ENCODE measurements at places on chromosomes 6 and 20. TPM values are rescaled to one million over a fixed set of nuclear protein-coding genes. Genes with fewer than 3 reads are reported as not detected.
A peak's percentile ranks its signal among the peaks of the same experiment; 100 is the strongest.

DNA sequence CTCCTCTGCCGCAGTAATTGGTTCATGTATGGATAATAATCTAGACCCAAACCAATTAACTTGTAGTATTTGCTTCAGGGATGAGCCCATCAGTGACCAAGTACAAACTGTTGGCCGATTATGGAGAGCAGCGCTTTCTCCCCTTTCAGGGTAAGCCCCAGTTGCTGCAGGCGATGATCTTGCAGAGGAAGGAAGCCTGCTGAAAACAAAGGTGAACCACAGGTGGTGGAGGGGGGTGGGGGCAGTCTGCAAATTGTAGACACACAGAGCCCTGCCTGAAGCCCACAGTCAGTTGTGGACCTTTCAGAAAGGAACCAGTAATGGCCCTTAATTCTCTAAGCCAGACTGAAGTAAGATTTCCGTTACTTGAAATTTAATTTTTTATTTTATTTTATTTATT lies 167.9 kb upstream of the JARID2 start:
- no peak overlapping the region for H3K4me3 ChIP-seq
- H3K36me3 ChIP-seq: no peaks in the 10 kb centered on the region
- H3K27me3 ChIP-seq: no peaks in the 10 kb centered on the region
- no peaks in the 10 kb centered on the region for H3K4me1 ChIP-seq
- H3K27ac ChIP-seq: no peak overlapping the region

GRCh38 chr20:19699180-19699971 lies 58.7 kb upstream of the RIN2 start:
- no peaks in the 10 kb centered on the region for H3K4me1 ChIP-seq
- H3K4me3 ChIP-seq: no peak overlapping the region
- no peaks in the 10 kb centered on the region for H3K27me3 ChIP-seq
- no peak for DNase-seq

DNA sequence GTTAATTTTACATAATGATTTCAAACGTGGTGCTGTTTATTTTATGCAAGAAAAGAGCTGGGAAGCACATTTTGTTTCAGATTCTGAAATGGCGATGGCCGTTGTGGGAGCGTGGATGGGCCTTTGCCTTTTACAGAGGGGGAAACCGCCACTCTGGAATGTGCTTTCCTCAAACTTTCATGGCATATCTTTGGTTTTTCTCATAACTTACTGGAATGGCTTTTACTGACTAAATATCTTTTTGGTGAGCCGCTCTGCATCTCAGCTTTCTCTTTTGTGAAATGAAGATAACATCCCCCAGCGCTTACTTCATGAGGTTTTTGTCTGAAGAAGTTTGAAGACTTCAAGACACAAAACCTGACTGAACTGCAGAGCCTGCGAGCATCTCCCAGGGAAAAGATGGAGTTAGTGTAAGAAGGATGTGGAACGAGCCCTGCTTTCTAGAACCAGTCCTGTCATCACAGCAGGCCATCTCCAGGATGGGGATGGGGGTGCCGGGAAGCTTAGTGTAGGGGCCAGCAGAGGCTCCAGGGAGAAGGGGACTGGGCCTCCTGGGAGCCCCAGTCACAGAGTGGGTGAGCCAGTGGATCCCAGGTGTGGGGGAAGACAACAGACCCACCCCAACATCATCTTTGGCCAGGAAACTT lies 61.8 kb upstream of the TIAM2 start:
- H3K4me3 ChIP-seq: no peak overlapping the region
- H3K27me3 ChIP-seq: no peaks in the 10 kb centered on the region
- H3K27ac ChIP-seq: no peak overlapping the region
- H3K36me3 ChIP-seq: no peaks in the 10 kb centered on the region

DNA sequence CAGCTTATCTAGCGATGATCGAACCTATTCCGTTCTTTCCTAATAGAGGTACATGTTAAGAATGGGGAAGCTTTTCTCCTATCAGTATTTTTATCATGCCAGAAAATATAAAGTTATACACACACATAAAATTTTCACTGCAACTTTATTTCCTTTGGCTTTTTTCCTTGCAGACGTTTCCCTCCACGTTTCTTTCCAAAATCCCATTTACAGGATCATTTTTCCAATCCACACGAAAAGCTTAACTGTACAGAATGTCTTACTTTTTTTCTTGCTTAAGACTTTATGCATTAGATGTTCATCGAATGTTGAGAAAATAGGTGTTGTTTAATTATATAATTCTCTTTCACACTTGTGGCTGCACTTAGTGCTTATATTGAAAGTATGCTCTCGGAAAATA lies 62.9 kb upstream of the HDGFL1 start:
- DNase-seq: no peak
- H3K27ac ChIP-seq: no peak overlapping the region
- H3K4me3 ChIP-seq: no peak overlapping the region
- H3K27me3 ChIP-seq: no peaks in the 10 kb centered on the region

DNA sequence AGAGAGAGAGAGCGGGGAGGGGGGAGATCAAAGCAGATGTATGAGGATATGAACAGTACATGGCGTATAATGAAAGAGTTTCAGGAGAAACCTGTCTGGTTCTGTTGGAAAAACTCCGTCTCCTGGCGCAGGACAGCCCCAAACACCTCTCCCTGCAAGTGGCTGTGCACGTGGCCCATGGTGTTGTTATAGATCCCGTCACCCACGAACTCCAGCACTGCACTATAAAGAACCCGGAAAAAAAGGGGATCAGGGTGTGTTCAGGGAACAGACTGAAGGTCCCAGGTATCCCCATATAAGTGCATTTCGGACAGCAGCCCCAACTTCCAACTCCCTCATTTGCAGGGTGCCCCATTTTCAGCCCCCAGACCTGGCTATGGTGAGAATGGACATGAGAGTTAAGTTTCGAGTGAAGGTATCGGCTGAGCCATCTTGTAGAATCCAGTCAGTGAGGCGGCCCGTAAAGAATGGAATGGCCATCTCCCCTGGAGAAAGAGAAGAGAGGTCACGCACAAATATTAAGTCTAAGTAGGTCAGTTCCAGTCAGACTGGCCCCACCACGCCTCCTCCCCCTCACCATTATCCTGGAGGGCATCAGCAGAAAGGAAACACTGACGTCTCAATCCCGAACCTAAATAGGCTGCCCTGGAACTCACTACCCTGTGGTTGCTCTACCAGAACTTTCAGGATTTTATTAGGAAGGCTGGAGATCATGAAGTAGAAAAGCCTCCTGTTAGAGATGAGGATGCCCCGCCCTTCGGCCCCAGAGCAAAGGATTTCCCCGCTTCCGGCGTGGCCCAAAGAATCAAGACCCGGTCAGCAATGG lies 1.3 kb downstream of the TAP1 start:
- H3K4me1 ChIP-seq: peaks cover 10% of the 10 kb centered on the region
- H3K4me3 ChIP-seq: peak overlapping the region; percentile 94
- peak overlapping the region; percentile 98 for H3K27ac ChIP-seq

DNA sequence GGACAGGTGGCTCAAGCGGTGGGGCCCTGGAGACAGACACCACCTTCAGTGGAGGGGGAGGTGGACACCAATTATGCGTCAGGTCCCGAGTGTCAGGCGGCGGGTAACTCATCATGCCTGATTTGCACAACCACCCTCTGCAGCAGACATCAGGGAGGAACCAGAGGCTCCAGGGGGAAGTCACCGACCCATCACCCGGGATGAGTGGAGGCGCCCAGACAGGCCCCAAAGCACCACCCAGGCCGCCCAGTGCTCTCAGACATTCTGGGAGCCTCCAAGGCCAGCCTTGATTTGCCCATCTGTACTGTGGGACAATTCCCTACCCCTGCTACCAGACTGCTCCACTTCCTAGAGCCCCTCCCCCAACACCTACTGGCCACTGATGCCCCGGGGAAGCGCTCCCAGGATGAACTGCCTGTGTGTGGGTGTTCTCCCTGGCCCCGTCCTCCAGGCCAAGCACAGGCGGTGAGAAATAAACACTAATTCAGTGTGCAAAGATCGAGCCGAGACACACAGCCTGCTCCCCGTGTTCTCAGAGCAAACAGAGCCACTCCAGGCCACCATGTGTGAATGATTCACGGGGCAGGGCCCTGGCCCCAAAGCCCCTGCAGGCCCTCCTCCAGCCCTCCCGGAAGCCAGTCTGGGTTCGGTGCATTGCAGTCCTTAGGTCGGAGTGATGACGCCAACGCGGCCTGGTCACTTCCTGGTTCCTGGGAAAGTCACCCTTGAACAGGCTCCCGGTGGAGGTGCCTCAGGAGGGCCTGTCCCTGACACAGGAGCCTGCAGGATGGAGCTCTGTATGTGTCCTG lies 107.2 kb downstream of the ASXL1 start:
- no peak overlapping the region for H3K27ac ChIP-seq
- H3K36me3 ChIP-seq: no peaks in the 10 kb centered on the region
- H3K4me1 ChIP-seq: peaks cover 9% of the 10 kb centered on the region

- H3K36me3 ChIP-seq: no peaks in the 10 kb centered on the region
- no peaks in the 10 kb centered on the region for H3K27me3 ChIP-seq
- H3K27ac ChIP-seq: no peak overlapping the region
- no peak overlapping the region for H3K4me3 ChIP-seq
- peaks cover 2% of the 10 kb centered on the region for H3K4me1 ChIP-seq
These were observed 40.1 kb upstream of the DYNLRB1 start for GRCh38 chr20:34475979-34476736.

DNA sequence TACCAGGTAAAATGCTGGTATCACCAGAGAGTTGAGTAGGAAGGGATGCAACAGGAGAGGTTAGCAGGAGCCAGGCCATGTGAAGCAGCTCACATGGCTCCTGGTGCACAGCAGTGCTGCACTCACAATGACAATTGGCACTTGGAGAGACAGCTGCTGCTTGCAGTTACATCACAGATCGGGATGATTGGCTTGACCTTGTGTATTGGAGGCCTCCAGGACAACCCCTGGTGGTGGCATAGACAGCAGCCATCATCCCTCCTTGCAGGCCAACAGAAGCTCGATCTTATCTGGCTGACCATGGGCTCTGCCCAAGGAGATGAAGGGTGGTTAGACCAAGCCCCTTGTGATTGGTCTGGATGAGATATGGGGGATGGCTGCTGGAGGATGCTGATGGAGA lies 73.0 kb downstream of the EYA2 start:
- no peak for DNase-seq
- H3K4me3 ChIP-seq: no peak overlapping the region
- no peaks in the 10 kb centered on the region for H3K27me3 ChIP-seq
- H3K27ac ChIP-seq: no peak overlapping the region

DNA sequence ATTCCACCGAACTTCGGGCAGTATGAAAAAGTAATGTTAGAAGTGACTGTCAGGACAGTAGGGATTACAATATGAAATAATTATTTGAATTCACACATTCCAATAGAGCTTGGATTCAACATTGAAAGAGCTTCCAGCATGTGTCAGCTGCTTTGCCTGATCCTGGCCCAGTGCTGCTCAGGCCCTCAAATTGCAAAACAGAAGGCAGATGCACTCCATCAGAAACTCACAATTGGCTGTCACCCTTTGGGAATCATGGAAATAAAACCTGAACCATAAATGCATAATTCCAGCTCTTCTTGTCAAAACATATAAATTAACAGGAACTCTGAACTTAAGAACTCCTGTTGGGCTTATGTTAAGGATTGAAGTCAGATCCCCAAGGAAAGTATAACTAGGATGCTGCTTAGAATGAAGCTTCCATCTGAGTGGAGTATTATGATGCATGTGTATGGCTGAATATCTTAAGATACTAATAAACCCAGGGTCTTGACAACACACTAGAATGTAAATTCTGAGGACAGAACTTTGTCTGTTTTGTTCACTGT lies 1.8 kb upstream of the NDUFAF4 start:
- no peaks in the 10 kb centered on the region for H3K27me3 ChIP-seq
- no peaks in the 10 kb centered on the region for H3K36me3 ChIP-seq
- no peak overlapping the region for H3K27ac ChIP-seq
- no peak for DNase-seq
- H3K4me1 ChIP-seq: peaks cover 6% of the 10 kb centered on the region

Gene MLN
- total RNA-seq: not detected

Gene HINT3
- 19.9 TPM for total RNA-seq

- no peaks in the 10 kb centered on the region for H3K4me1 ChIP-seq
- H3K4me3 ChIP-seq: no peak overlapping the region
- no peaks in the 10 kb centered on the region for H3K27me3 ChIP-seq
These were observed 249.8 kb upstream of the PRDM1 start for GRCh38 chr6:105836379-105836778.

Gene RNF217
- 40.4 TPM for total RNA-seq
